ENCODE measurements at places on chromosomes 1 and 21. TPM values are rescaled to one million over a fixed set of nuclear protein-coding genes. Genes with fewer than 3 reads are reported as not detected.

- peak; percentile 51 for DNase-seq
Measured at GRCh38 chr1:44500181-44501046, 95.4 kb downstream of the RNF220 start.

Gene ELAPOR1
- 0.64 TPM for total RNA-seq

- no peak for DNase-seq
Measured at GRCh38 chr21:41580758-41581554, 73.0 kb upstream of the TMPRSS2 start.

- DNase-seq = peak; percentile 57
Measured at GRCh38 chr1:239976130-239976968, 115.3 kb upstream of the FMN2 start.

Gene C1orf94
- total RNA-seq = not detected

- DNase-seq = no peak
Measured at GRCh38 chr1:10900251-10900651, 103.8 kb upstream of the CASZ1 start.

GRCh38 chr1:41802532-41803501 lies 115.9 kb downstream of the HIVEP3 start:
- no peak for DNase-seq

DNA sequence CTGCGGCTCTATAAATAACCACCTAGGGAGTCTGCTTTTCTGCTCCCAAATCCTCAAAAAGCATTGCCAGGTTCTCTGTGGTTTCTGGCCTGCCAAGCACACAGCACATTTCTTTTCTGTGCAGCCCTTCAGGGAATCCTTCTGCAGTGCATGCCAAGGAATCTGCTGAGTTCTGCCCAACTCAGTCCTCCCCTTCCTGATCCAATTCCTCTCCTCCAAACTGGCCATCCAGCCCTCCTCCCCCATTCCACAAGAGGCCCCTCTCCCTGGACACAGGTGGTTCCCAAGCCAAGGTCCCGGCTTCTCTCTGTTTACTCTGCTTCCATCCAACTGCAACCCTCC lies 61.8 kb downstream of the HIVEP3 start:
- DNase-seq = no peak

GRCh38 chr1:229716704-229717103 lies 90.7 kb downstream of the URB2 start:
- no peak for DNase-seq

DNA sequence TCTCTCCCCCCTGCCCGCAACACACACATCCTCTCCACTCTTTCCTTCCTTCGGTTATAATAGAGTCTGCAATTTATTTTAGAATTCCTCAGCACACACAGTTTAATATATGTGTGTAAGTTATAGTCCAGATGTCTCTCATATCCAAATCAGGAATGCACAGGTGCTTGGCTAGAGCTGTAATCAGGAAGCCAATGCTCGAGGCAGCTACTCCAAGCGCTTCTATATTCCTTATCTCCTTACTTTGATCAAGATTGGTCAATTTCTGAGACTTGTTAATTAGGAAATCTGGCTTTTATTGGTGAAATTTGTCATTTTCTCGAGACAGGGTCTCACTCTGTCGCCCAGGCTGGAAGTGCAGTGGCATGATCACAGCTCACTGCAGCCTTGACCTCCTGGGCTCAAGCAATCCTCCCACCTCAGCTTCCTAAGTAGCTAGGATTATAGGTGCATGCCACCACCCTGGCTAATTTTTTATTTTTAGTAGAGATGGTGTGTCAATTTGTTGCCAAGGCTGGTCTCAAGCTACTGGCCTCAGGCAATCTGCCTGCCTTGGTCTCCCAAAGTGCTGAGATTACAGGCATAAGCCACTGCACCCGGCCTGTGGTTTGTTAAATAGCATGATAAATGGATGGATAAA lies 27.7 kb downstream of the RPL5 start:
- DNase-seq = no peak

Gene FAM177B
- total RNA-seq = not detected

DNA sequence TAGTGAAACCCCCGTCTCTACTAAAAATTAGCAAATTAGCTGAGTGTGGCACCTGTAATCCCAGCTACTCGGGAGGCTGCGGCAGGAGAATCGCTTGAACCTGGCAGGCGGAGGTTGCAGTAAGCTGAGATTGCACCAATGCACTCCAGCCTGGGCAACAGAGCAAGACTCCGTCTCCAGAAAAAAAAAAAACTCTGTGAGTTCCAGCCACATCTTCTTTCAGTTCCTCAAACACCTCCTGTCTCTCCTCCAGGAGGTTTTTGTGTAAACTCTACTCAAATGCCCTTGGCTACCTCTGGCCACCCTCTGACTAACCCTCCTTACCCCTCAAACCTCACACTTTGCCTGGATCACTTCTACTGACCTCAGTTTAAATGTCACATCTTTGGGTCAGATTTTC lies 38.1 kb downstream of the RCSD1 start:
- no peak for DNase-seq

DNA sequence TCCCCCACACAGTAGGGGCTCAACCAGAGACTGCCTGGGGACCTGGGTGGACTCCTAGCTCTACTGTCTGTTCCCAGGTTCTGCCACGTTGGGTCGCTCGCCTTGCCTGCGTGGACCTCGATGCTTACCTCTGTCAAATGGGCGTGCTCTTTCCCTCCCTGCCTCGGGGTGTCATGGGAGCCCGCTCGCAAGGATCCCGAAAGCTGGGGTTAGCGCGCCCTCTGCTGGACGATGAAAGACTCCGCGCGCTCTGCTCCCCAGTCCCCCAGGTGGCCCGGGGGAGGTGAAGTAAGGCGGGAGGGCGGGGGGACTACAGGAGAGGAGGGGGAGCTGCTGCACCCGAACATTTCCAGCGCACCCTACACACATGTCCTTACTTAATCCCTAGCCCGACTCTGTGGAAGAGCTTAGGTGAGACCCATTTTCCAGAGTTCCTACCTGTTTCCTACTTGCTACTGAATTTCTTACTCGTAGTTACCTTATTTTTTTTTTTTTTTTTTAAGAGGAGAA lies 2.3 kb upstream of the BSND start:
- peak; percentile 71 for DNase-seq

- DNase-seq = no peak
Measured at GRCh38 chr21:25572861-25573310, 34.4 kb downstream of the MRPL39 start.

Gene TLR5
- total RNA-seq = 0.30 TPM

- no peak for DNase-seq
Measured at GRCh38 chr21:45420061-45421041, 15.4 kb downstream of the COL18A1 start.

- DNase-seq = no peak
Measured at GRCh38 chr1:233879841-233880240, 24.6 kb upstream of the SLC35F3 start.

DNA sequence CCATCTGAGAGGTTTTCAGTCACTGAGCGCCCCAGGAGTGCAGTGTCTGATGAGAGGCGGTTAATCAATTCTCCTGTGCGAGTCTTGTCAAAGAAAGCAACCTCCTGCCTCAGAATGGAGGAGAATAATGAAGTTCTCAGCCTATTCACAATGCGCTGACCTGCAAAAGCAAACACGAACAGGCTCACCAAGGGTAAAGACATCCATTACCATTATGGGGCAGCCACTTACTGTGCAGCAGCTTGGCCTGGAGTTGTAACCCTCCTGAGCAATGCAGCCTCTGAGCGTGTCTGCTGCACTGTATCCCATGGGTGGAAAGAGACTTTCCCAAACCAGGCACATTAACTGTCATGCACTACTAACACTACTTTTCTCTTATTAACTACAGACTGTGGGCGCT lies 11.0 kb downstream of the ABCB10 start:
- no peak for DNase-seq

DNA sequence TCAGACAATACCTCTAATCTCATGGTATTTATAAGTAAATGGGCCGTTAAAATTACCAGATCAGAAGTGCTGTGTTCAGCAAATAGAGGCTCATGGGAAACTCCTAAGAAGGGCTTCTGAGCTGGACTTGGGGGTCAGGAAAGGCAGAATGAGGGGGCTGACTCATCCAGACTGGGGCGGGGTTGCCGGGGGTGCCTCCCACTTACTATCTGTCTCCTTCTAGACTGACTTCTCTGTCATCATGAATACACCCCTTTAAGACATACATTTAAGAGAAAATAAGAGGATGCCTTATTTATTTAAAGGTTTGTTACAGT lies 96.0 kb upstream of the ERRFI1 start:
- DNase-seq = no peak

GRCh38 chr21:14591377-14591776 lies 45.3 kb upstream of the SAMSN1 start:
- DNase-seq = no peak

Gene FCN3
- not detected for total RNA-seq

Gene GUCA2B
- total RNA-seq = not detected

DNA sequence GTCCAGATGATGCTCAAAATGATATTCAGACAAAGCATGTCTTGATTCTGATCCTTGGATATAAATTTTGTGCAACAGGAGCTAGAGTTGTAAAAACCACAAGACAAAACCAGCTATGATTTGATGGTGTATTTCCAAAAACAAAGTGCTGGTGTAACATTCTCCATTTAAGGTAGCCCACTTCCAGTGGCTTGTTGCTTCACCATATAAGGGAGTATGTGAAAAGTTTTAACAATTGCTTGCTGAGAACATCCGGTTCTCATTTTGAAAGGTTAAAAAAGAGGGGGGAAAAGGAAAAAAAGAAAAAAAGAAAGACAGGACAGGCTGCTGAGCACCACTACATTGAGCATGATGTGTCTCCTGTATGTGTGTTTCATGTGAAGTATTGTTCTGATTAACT lies 123.6 kb downstream of the MACF1 start:
- no peak for DNase-seq

DNA sequence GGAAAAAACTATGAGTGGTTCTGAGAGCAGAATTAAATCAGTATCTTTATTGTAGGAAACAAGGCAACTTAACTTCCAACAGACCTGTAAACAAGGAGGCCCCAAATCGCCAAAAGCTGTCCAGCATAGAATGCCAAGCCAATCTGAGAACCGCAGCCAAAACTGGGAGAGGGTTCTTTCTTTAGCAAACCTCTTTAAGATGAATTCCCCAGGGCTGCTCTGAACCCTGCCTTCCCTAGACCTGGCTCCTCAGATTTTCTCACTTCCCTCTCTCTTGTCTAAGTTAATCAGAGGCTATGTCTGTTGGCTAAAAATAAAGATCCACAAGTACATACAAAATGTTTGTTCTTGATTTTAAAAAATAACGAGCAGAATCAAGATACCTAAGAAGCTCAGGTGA lies 141.4 kb downstream of the SMYD3 start:
- no peak for DNase-seq

GRCh38 chr1:10208537-10208936 lies 1.8 kb upstream of the KIF1B start:
- DNase-seq = no peak

DNA sequence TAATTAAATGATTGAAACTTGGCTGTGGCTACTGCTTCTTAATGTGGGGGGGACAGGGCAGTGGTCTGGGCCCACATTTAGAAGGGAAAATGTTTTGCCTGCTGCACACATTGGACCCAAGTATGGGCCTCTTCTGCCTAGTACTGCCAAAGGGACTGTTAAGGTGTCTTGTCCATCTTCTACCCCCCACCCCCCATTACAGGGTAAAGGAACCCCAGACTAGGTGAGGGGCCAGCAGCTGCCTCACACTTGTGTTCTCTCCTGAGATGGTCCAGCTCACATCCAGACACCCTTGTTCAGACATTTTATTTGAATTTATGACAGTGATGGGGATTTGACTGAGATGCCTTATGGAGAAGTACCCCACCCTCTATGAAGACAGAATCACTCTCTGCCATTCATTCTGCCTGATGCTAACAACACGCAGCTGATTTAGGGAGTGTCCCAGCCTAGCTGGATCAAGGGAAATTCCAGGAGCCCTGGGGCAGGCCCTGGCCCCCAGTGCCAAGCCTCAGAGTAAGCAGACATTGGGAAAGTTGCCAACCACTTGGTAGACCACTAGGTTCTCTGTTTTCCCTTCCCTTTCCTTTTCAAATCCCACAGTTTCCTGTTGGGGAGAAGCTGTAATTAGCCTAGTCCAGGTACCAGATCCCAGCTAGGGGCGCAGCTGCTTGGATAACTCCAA lies 42.1 kb downstream of the YARS1 start:
- no peak for DNase-seq

Gene BRINP2
- total RNA-seq = 1.3 TPM

DNA sequence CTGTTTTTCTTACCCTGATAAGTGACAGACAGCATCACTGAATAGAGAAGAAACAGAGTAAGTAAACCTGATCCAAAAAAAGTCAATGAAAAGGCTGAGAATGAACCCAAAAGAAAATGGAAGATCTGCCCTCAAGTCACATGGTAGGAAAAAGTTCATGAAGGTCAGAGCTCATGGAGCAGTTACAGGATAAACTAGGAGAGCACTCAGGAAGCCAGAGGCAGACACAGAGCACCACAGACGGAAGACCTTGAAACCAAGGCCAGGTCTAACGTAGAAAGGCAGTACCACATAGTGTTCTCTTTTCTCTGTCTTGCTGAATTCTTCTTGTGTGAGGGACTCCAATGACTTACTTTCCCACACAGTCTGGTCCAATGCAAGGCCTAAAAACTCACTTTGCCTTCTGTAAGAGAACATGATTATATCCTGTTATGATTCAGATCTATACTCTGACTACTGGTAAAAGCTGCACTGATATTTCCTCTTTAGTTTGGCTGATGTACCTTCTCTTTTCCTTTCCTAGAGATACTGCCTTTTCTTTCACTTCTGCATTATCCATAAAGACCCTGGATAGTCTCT lies 40.8 kb downstream of the RTCA start:
- no peak for DNase-seq

Gene PGLYRP4
- total RNA-seq = not detected

Gene TGFBR3
- 14.7 TPM for total RNA-seq

Gene AIM2
- total RNA-seq = 3.9 TPM

DNA sequence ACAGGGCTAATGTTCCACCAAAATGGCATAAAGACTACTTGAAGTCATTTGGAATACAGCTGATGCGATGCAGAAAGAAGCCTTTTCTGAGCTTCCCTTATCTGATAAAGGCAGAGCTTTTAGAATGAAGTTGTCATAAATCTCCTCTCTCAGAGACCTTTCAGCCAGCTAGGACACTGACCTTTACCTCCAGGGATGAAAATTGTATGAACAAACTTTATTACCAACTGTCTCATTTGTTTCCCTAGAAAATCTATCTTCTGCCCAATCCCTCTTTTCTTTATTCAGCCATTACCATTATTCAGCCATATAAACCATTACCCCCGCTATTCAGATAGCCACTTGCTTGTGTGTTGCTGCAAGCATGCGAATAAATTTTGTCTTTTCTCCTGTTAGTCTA lies 29.7 kb upstream of the RNF2 start:
- DNase-seq = no peak

- no peak for DNase-seq
Measured at GRCh38 chr1:185157599-185158412, 839 bp downstream of the SWT1 start.
